Activated naive CD4-positive, alpha-beta T cell (primary cell): ENCODE measurements at places on chromosomes 7 and 10.

DNA sequence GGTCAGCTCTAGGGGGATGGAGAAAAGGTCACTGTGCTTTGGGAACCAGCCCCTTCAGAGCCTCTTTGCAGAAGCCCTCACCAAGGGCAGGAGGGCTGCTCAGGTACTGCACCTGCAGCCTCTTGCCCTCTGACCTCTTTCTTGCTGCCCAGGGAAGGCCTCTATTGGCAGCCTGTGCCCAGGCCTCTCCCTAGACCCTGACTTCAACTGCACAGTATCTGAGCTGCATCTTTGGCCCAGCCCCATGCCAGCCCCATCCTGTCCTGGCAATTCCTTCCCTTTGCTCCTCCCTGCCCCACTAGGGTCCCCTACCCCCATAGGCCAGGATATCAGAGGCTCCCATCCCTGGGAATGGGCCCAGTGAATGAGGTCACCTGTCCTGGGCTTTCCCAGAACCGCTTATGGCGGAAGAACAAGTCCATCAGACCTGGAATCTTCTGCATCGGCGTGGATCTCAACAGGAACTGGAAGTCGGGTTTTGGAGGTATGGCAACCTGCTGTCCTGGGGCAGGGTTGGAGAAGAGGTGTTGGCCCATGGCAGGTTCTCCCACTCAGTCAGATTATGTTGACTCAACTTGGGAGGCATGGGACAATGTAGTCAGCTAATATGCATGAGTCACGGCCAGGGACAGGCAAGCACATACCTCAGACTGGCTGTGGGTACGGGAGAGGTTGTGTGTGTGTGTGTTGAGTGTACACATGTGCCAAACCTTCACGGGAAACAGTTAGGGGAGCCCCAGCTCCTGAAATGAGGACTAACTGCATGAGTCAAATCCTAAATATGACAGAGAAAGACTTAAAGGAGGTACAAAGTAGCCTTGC is 17.1 kb upstream of the CPA1 start:
- no peak for DNase-seq

DNA sequence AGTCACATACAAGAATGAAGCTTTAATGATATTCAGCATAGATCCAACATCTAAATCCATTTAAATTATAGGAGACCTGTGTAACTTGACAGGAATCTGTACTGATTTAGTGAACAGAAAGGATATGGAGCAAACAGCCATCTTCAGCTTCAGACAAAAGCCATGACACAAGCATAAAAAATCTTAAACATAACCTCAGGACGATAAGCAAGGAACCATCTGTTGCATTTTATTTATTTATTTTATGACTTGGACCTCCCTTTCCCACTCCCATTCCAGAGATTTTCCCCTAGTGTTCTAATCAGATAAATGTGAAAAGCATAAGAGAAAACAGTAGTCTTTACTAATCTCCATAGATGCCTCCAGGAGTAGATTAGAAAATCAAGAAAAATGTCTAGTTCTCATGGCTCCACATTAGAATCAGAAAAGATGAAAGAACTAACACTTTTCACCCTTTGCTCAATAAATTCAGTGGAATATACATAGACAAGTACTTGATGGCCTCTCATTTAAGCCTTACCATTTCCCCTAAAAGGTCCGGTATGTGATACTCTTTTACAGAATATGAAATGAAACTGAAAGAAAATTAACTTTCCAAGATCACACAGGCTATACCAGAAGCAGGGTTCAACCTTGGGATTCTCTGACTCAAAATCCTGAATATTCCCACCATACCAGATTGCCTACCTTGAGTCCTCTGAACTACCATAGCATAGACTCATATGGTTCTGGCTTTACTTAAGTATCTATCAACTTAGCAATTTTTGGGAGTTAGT is 15.2 kb downstream of the CACNA2D1 start:
- DNase-seq = no peak

GRCh38 chr7:130982160-130982638 is 248.2 kb upstream of the KLF14 start:
- no peak for DNase-seq

DNA sequence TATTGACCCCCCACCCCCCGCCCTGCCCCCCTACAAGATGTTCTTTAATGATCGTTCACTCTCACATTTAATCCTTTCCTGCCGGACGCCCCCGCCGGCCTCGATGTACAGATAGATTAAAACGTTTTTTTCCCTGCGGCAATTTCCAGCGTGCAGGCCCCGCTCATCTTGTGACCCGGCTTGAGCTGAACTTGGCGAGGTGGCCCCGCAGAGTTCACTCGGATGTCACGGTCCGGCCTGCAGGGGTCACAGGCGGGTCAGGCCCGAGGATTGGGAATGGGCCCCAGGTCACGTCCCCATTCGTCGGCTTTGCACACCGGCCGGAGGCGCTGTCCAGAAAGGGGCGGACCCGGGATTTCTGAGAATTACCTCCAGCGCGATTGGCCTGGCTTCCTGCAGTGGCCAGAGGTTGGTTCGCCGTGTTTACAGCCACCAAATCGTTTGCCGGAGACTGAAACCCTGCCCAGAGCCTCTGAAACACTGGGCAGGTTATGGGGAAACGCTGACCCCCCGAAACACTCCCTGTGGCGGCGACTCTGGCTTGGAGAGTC is 1.9 kb upstream of the CYP26A1 start:
- no peak for DNase-seq

DNA sequence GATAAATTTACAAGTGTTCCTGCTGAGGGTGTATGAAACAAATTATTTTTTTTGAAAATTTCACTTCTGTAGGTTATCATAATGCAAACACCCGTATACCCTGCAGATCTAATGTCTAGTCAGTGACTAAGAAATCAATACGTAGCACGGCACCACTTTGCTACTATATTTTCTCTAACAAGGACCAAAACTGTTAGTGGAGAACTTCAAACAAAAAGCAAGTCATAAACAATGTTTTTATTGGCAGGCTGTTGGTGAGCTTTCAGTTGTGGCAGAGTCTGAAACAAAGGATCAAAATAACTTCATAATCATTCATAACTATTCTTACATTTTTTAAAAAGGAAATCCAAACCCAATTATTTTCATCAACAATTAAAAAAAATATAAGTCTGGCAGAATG is 11.8 kb downstream of the SEM1 start:
- DNase-seq = no peak

GRCh38 chr7:30479202-30480120 is 877 bp upstream of the NOD1 start:
- no peak for DNase-seq

DNA sequence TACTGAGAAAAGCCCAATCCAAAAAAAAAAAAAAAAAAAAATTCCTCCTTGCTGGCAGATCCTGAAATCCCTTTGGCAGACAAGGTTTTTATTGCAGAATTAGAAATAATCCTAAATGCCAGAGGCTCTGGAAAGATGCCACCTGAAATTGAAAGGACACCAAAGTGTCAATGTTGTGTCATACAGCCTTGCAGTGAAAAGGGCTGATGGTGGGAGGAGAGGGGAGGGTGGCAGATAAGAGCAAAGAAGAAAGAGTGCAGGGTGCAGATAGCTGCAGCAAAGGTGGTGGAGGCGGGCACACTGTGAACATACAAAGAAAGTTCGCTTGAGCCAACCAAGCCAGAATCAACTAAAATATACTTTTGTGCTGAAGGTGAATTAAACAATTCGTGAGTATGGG is 8.2 kb upstream of the OPTN start:
- DNase-seq = no peak

GRCh38 chr10:32340596-32341180 is 6.3 kb downstream of the EPC1 start:
- DNase-seq = no peak

DNA sequence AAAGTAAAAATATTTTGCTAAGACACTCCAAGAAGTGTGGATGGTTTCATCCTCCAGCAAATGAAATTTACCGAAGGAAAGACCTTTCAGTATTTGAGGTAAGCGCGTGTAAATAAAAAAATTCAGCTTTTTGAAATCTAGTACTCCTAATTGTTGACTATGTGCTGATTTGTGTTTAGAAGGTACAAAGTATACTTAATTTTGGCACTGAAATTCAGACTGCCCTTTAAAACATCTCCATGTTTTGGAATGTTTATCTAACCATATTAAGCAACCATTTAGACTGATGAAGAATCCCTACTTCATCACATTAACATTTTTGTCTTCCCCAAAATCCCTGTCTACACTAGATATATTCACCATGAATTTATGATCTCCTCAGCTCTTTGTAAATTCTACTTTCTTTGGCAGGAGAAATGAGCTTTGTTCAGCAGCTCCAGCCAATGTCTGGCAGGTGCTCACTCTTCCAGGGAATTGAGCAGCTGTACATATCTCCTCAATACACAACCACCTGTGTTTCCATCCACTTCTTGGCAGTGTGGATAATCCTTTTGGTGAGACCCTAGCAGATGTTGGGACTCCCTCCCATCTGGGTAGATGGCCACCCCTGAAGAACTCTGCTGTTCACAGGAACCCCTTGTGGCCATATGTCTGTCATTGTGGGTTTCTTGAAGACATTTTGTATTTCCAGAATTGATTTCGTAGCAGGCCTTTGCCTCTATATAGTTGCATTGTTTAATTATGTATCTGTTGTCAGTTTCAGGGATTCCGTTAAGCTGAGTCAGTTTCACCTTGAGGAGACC is 129.4 kb upstream of the SAMD8 start:
- no peak for DNase-seq

DNA sequence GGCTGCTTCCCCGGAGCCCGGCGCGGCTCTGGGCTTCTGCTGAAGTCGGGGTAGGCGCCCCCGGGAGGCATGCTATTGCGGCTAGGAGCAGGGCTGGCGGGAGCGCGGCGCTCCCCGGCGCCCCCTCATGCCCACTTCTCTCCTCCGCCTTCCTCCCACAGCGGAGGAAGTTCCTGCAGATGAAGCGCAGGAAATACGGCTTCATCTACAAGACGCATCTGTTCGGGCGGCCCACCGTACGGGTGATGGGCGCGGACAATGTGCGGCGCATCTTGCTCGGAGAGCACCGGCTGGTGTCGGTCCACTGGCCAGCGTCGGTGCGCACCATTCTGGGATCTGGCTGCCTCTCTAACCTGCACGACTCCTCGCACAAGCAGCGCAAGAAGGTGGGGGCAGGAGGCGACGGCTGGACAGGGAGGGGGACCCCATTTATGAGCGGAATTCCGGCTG is 479 bp downstream of the CYP26A1 start:
- DNase-seq = no peak

- no peak for DNase-seq
Observed at GRCh38 chr7:23907012-23907411, 197.0 kb downstream of the STK31 start.

DNA sequence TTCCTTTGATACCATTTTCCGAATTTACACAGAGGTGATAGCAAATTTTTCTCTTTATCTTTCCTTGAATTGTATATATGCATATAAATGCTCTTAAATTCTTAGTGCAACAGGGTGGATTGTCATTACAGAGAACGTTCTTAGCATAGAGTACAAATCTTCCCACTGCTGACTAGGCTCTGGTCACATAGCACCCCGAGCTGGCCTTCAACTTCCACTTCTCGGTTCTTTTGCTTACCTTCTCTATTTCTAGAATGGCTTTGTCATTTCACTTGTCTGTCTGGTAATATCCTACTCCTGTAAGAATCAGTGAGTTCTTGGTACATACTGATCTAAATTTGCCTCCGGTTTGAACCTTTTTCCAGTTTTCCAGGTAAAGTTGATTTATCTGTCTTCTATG is 13.4 kb downstream of the ADIRF start:
- DNase-seq = no peak

- no peak for DNase-seq
Observed at GRCh38 chr10:52250510-52250909, 63.6 kb upstream of the DKK1 start.

DNA sequence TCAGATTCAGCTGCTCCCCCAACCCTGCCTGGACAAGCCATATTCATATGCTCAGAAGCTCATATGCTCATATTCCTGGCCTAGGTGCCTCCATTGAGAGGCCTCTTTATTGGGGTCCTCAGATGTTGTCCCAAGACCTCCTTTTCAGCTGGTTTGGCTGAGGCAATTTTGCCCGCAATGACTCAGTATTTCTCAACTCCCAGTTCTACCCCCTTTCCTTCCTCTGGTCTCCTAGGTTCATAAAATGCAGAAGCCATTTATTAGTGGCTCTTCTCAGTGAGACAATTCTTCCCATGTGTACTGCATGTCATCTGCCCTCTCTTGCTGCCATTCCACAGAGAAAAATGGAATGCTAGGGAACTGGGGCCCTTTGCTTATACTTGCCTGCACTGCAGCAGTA is 110.7 kb downstream of the INHBA start:
- no peak for DNase-seq

- no peak for DNase-seq
Observed at GRCh38 chr7:80918399-80918798, 452 bp downstream of the SEMA3C start.

DNA sequence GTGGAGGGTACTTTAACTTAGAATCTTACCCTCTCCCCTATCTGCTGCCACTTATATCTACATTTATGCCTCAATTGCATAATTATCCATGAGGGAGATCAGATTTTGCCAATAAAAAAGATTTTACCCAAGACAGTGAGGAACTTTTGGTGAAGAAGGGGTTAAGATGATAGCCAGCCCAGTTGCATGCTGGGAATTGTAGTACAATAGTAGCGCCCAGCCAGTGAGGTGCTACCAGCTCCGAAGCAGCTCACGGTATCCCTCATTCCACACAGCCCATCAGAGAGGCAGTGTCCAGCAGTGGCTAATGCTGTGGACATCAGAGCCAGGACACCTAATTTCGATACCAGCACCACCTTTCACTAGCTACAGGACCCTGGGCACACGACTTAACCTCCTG is 5.9 kb upstream of the LGI1 start:
- no peak for DNase-seq

GRCh38 chr10:30974355-30974754 is 57.3 kb downstream of the ZNF438 start:
- no peak for DNase-seq

DNA sequence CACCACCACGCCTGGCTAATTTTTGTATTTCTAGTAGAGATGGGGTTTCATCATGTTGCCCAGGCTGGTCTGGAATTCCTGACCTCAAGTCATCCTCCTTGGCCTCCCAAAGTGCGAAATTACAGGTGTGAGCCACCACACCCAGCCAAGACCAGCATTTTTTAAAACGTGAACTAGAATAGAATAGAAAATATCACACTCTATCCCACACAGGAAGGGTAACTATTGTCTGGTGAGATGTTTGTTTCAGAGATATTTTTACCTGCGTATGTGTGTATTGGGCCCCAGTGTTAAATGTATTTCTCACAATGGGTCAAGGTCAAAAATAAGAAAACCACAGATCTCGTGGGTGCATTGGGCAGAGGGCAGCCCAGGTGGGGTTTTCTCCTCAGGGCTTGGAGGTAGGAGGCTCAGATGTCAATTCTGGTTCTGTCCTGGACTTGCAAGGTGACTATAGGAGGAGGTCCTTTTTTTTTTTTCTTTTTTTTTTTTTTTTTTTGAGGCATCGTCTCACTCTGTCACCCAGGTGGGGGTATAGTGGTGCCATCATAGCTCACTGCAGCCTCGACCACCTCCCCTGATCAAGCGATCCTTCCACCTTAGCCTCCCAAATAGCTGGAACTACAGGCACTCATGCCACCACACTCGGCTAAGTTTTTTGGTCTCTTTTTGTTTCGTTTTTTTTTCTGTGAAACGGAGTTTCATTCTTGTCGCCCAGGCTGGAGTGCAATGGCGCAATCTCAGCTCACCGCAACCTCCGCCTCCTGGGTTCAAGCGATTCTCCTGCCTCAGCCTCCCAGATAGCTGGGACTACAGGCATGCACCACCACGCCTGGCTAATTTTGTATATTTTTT is 19.0 kb downstream of the SH2B2 start:
- DNase-seq = no peak

- no peak for DNase-seq
Observed at GRCh38 chr7:81676813-81677212, 93.0 kb downstream of the HGF start.

- DNase-seq = no peak
Observed at GRCh38 chr7:94289071-94289470, 105.6 kb upstream of the COL1A2 start.
